ENCODE measurements at places on chromosomes 5 and 9.
A peak's percentile ranks its signal among the peaks of the same experiment; 100 is the strongest.

GRCh38 chr5:134825212-134825611, 20.6 kb upstream of the C5orf24 start:
- no peak for DNase-seq

DNA sequence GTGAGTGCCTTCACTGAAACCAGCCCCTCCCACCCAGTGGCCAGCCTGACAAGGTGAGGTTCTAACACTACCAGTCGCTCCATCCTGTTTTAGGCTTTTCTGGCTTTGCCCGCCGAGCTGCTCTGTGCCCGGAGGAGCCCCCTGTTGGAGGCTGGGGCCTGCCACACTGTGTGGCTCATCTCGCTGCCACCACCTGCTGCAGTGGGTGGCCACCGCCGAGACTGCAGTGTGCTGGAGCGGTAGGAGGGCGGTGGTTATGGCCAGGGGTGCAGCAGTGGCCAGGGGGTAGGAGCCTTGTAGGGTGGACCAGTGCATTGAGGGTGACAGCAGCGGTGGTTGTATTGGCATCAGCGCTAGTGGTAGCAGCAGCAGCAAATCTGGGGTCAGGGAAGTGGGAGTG, 74.7 kb upstream of the PCAT7 start:
- no peak for DNase-seq

DNA sequence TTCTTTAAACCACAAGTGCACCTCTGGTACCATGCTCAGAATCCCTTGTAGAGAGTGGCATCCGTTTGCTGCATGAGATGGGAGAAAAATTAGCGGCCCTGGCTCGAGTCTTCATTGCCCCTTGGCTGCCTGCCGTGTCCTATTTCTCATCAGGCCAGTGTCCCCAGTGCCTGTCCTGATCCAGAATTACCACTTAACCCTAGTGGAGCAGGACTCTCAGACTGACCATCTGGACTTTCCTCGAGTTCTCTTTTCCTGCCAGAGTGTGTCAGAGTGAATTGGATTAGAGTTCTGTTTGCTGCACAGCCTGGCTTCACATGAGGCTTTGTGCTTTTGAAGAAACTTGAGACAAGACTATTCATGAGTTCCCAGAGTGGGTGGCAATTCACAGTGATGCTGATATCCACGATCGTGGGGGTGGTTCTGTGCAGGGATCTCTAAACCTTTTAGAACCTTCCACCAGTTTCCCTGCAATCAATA, 92.6 kb downstream of the C9orf152 start:
- peak; percentile 28 for DNase-seq

DNA sequence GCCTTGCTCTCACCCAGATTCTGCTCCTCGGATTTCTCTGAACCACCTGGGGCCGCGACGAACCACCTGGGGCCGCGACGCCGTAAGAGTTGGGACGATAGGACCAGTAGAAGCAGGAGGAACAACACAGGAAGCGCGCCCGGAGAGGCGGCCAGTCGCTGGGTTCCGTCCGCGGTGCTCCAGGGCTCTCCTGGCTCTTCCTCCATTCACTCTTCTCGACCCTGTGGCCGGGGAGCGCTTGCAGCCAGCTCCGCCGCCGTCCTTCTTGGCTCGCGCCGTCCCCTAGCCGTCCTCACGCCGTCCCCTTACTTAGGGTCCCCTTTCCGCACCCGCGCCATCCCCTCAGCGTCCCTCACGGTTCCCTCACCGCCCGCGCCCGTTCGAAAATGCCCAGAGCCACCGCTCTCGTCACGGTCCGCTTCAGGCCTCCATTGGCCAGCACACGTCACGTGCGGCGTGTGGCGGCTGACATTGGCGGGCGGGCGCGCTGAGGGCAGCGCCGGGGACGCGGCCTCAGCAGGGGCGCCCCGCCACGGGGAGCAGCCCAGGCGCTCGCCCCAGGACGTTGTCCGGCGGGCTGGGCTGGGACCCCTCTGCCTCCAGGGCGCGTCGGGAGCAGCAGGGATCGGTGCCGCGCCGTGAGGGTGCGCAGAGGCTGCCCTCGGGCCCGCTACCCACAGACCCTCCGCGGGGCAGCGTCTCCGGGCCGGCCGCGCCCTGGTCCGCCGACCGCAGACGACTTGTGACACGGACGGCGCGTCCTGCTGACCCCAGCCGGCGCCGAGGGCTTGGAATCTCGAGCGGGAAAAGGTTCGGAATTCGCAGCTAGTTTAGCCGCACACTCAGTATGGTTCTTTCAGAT, 53.7 kb upstream of the PTPDC1 start:
- peak; percentile 89 for DNase-seq

- DNase-seq: no peak
Measured at GRCh38 chr5:168342151-168342825, 50.8 kb downstream of the WWC1 start.

- no peak for DNase-seq
Measured at GRCh38 chr5:932151-932627, 39.5 kb downstream of the TRIP13 start.

DNA sequence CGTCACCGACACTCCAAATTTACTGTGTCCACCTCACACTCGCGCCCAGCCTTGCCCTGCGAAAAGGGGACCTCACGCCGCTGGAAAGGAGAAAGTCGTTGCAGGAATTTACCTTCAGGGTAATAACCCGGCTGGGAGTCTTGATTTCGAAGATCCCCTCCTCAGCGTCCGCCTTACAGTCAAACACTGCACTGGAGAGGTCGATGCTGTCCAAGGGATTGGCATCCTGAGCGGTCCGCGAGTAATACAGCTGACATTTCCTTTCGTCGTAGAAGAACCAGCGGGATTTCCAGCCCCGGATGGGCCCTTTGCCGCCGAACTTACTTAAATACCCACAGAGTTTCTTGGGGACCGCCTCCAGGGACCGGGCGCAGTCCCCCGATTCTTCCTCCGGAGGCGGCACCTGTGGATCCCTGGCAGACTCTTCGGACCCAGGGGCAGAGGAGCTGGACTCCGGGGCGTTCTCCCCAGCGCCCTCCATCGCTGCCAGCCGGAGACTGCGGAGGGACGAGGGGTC, 330 bp downstream of the TBC1D2 start:
- no peak for DNase-seq

- DNase-seq: no peak
Measured at GRCh38 chr9:93071464-93071863, 13.0 kb downstream of the SUSD3 start.

DNA sequence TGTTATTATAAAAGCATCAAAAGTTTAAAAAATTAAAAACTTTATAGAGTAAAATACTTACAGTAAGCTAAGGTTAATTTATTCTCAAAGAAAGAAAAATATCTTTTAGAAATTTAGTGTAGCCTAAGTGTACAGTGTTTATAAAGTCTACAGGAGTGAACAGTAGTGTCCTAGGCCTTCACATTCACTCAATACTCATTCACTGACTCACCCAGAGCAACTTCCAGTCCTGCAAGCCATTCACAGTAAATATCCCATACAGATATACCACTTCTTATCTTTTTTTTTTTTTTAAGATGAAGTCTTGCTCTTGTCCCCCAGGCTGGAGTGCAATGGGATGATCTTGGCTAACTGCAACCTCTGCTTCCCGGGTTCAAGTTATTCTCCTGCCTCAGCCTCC, 73.1 kb upstream of the FST start:
- DNase-seq: no peak

DNA sequence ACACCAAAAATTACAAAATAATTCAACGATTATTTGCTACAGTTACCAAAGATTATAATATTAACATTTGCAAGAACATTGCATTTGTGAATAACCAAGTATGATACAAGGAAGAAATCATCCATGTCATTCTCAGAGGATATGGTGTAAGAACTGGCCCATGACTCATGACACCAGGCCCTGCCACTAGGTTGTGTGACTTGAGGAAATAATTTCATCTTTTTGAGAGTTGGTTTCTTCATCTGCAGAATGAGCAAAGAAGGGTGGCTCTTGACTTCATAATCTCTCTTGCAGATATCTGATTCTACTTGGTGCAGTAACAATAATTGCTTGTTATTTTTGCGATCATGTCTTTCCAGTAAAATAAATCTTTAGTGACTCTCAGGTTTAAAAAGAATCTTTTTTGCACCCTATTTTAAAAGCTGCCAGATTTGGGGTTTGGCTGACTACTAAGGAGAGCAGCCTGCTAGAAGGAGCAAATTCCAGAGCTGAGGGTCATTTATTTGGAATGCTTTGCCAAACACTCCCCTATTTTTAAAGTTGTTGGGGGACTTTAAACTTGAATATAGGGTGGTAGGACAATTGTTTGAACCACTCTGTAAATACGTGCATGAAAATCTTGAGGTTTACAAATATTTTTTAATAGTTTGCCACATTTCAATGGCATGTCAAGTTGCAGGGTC, 23.5 kb downstream of the ITGA1 start:
- DNase-seq: no peak

GRCh38 chr9:125843646-125844045, 96.5 kb downstream of the PBX3 start:
- DNase-seq: peak; percentile 19

GRCh38 chr9:125089331-125089730, 54.0 kb downstream of the SCAI start:
- no peak for DNase-seq

GRCh38 chr5:131628990-131629389, 6.0 kb downstream of the RAPGEF6 start:
- DNase-seq: no peak

- DNase-seq: no peak
Measured at GRCh38 chr5:42993516-42994245, 46.4 kb downstream of the ANXA2R start.

DNA sequence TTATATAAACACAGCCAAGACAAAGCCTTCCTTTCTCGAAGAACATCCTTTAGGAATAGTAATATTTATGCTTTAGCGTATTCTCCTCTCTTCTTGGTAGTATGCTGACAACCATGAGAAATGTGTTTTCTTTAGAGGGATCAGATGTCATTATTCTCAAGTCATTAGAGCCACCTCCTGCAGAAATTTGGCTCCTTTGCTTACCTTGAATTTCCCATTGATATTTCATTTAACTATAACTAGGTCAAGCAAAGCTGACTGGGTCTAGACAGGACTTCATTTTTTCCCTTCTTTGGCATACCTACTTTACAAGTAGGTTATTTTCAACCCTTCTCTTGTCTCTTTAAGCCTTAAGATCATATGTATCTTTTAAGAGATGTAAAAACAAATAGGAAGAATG, 50.3 kb downstream of the SPATA31D1 start:
- DNase-seq: no peak

GRCh38 chr5:65243161-65243560, 238.6 kb downstream of the ADAMTS6 start:
- DNase-seq: no peak

GRCh38 chr9:37324691-37325490, 97.6 kb upstream of the GRHPR start:
- peak; percentile 27 for DNase-seq

DNA sequence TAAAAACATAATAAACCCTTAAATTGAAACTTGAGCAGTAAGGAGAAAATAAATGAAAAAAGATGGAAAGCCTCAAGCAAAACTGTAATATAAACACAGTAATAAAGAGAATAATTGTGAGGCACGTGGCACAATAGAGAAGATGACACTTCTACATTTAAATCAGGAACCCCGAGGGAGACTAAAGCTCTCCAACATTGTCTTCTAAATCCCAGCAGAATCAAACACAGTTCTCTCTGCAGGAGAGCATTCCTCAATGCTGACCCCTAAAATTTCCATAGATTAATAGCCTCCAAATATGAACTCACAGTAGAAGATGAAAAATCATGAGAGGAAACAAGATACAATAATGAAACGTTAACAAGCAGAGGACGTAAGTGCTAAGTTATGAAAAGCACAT, 721.2 kb upstream of the COX7C start:
- DNase-seq: no peak

- DNase-seq: no peak
Measured at GRCh38 chr5:146995878-146996277, 117.3 kb upstream of the PPP2R2B start.

GRCh38 chr5:103522586-103522985, 40.0 kb downstream of the NUDT12 start:
- no peak for DNase-seq

DNA sequence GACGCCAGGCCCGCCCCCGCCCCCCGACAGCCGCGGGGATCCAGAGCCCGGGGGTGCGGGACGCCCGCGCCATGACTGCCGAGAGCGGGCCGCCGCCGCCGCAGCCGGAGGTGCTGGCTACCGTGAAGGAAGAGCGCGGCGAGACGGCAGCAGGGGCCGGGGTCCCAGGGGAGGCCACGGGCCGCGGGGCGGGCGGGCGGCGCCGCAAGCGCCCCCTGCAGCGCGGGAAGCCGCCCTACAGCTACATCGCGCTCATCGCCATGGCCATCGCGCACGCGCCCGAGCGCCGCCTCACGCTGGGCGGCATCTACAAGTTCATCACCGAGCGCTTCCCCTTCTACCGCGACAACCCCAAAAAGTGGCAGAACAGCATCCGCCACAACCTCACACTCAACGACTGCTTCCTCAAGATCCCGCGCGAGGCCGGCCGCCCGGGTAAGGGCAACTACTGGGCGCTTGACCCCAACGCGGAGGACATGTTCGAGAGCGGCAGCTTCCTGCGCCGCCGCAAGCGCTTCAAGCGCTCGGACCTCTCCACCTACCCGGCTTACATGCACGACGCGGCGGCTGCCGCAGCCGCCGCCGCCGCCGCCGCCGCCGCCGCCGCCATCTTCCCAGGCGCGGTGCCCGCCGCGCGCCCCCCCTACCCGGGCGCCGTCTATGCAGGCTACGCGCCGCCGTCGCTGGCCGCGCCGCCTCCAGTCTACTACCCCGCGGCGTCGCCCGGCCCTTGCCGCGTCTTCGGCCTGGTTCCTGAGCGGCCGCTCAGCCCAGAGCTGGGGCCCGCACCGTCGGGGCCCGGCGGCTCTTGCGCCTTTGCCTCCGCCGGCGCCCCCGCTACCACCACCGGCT, 1.0 kb downstream of the FOXE1 start:
- peak; percentile 80 for DNase-seq

DNA sequence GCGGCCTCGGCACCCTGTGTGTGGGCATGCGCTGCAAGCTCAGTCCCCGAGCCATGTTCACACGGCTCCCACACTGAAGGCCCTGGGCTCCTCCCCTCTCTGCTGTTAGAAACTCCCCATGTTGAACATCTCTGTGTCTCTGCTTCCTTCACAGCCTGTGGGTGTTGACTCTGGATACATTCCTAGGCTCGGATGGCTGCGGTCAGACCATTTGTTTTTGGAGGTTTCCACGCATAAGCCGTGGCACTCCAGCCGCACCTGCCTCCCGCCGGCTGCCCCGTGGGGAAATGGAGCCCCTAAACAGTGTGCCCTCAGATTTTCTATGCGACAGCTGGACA, 31.2 kb upstream of the LRRC14B start:
- peak; percentile 7 for DNase-seq

GRCh38 chr9:22105005-22105722, 96.1 kb upstream of the CDKN2B start:
- no peak for DNase-seq

DNA sequence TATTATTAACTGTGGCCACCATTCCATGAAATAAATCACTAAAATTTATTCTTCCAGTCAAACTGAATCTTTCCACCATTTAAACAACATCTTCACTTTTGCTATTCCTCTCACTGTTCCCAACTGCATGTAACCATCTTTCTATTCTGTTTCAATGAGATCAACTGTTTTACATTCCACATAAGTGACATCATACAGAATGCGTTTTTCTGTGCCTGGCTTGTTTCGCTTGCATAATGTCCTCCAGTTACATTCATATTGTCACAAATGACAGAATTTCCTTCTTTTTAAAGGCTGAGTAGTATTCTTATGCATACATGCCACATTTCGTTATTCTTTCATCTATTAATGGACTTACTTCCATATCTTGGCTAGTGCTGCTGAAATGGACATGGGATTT, 738.2 kb downstream of the SEMA5A start:
- DNase-seq: no peak

Measured in glutamatergic neuron (in vitro differentiated cells).